ENCODE measurements at places on chromosomes 16 and 17. TPM values are rescaled to one million over a fixed set of nuclear protein-coding genes. Genes with fewer than 3 reads are reported as not detected.

NDRG4 gene
- total RNA-seq, result 4.9 TPM

MPV17L gene
- total RNA-seq, result 6.6 TPM

RAP1GAP2 gene
- total RNA-seq, result 60.2 TPM

OR3A3 gene
- total RNA-seq, result not detected

METTL2A gene
- 18.2 TPM for total RNA-seq

CASKIN2 gene
- 18.5 TPM for total RNA-seq

FNDC8 gene
- not detected for total RNA-seq

ATP2A1 gene
- total RNA-seq, result not detected

CCL13 gene
- 2.9 TPM for total RNA-seq

PPM1E gene
- 0.13 TPM for total RNA-seq

ORAI3 gene
- total RNA-seq, result 25.0 TPM

MYH1 gene
- not detected for total RNA-seq

ASPA gene
- total RNA-seq, result 17.4 TPM

TRIM47 gene
- total RNA-seq, result 61.4 TPM

GOT2 gene
- total RNA-seq, result 57.0 TPM

VWA3A gene
- 0.18 TPM for total RNA-seq

EFCAB13 gene
- 39.6 TPM for total RNA-seq

BIRC5 gene
- total RNA-seq, result 5.8 TPM

NUTF2 gene
- 55.5 TPM for total RNA-seq

C16orf89 gene
- 1.4 TPM for total RNA-seq

TACO1 gene
- total RNA-seq, result 38.7 TPM

GPRC5B gene
- total RNA-seq, result 22.9 TPM

TLCD3B gene
- not detected for total RNA-seq

NPIPA5 gene
- 6.0 TPM for total RNA-seq

KRT28 gene
- total RNA-seq, result 0.88 TPM

TBX21 gene
- total RNA-seq, result 0.67 TPM

GRIN2A gene
- total RNA-seq, result 7.4 TPM

CIITA gene
- 107 TPM for total RNA-seq

HS3ST3A1 gene
- not detected for total RNA-seq

SEZ6L2 gene
- 14.2 TPM for total RNA-seq

Measured in Peyer's patch (tissue), 4 donors.